Muscle of leg (tissue), 16 donors: ENCODE measurements at places on chromosomes 2 and 18. TPM values are rescaled to one million over a fixed set of nuclear protein-coding genes. Genes with fewer than 3 reads are reported as not detected.

DNA sequence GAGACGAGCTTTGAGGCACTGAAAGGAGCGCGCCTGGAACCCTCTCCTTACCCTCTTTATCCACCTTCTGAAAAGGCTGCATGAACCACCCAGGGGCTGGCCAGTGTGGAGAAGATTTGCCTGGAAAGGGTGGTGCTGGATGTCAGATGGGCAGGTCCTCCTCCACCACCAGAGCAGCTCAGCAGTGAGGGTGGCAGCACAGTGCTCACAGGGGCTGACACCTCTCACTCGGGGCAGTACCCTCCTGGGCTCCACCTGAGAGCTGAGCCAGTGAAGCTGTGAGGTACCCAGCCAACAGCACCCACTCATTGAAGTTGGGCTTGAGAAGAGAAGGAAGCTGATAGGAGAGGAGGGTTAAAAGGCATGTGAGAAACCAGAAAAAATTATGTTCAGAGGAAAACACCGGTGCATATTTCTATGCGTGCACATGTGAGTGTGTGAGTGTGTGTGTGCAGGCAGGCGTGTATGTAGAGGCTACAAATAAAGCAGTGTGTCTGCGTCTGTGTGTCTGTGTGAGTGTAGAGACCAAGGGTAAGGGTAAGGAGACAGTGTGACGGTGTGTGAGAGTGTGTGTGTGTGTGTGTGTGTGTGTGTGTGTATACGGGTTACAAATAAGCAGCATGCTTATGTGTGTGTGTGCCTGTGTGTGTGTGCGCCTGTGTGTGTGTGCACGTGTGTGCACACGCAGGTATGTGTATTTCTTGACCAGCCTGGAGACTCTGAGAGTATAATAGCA lies 40.7 kb downstream of the TEX44 start:
- no peak for DNase-seq
- H3K27ac ChIP-seq: peak overlapping the region; percentile 57
- H3K36me3 ChIP-seq: no peaks in the 10 kb centered on the region
- no peak overlapping the region for H3K4me3 ChIP-seq

DNA sequence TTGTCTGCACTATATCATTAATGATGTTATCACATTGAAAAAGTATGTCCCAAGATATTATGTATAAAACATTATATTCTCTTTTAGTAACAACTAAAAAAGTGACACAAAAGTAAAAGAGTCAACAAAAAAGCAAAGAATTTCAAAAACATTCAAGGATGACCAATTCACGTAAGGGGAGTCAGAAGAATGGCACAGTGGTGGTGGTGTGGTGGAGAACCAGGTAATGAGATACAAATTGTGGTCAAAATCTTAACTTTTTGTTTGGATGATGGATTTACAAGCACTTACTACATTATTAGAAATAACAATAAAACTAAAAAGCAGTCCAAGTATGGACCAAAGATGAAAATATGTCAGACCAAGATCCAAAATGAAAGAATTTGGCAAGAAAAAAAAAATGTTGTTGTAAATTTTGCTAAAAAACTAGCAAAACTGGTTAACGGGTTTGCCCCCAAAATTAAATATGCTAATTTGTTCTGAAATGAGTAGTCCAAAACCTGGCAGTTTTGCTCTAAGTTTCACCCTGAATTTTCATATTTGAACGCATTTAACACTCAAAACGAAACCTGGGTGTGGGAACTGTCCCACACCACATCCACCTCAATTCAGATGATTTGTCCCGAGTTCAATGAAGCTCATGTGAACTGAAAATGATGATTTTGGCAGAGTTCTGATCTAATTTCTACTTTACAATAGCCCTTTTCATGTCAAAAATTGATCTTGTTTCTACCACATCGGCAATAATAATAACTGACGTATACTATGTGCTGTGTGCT lies 135.8 kb downstream of the IKZF2 start:
- H3K4me3 ChIP-seq: no peak overlapping the region
- H3K4me1 ChIP-seq: no peaks in the 10 kb centered on the region
- no peak for DNase-seq
- H3K27ac ChIP-seq: no peak overlapping the region
- no peaks in the 10 kb centered on the region for H3K27me3 ChIP-seq
- H3K36me3 ChIP-seq: no peaks in the 10 kb centered on the region

- H3K27me3 ChIP-seq: no peaks in the 10 kb centered on the region
- no peak for DNase-seq
- H3K36me3 ChIP-seq: no peaks in the 10 kb centered on the region
Observed at GRCh38 chr2:49028101-49028500, 126.2 kb downstream of the FSHR start.

GRCh38 chr2:223618172-223619035 lies 16.2 kb upstream of the SCG2 start:
- H3K36me3 ChIP-seq: no peaks in the 10 kb centered on the region
- H3K27me3 ChIP-seq: no peaks in the 10 kb centered on the region
- no peak overlapping the region for H3K27ac ChIP-seq

GRCh38 chr18:8499810-8500675 lies 109.2 kb upstream of the RAB12 start:
- no peak for DNase-seq
- H3K36me3 ChIP-seq: no peaks in the 10 kb centered on the region
- no peak overlapping the region for H3K27ac ChIP-seq
- H3K27me3 ChIP-seq: peaks cover 11% of the 10 kb centered on the region
- H3K4me3 ChIP-seq: no peak overlapping the region
- H3K4me1 ChIP-seq: peaks cover 28% of the 10 kb centered on the region

Gene FBXO15
- total RNA-seq: 0.89 TPM

Gene OTOF
- total RNA-seq: 10.6 TPM

Gene GRP
- not detected for total RNA-seq

Gene ZNF2
- 8.2 TPM for total RNA-seq

Gene ASNSD1
- 49.7 TPM for total RNA-seq

Gene RTKN
- total RNA-seq: 46.1 TPM

Gene RAB6D
- 0.09 TPM for total RNA-seq
